ENCODE measurements at places on chromosomes 13 and 19. TPM values are rescaled to one million over a fixed set of nuclear protein-coding genes. Genes with fewer than 3 reads are reported as not detected.

SIAH3 gene
- total RNA-seq, result not detected

ZNF552 gene
- total RNA-seq, result 6.6 TPM

NUFIP1 gene
- total RNA-seq, result 6.3 TPM

ADGRE2 gene
- total RNA-seq, result 4.9 TPM

MEIS3 gene
- 6.6 TPM for total RNA-seq

SIGLECL1 gene
- not detected for total RNA-seq

ODAD3 gene
- 0.31 TPM for total RNA-seq

DOHH gene
- 8.4 TPM for total RNA-seq

FUT1 gene
- total RNA-seq, result 3.6 TPM

CYP4F8 gene
- total RNA-seq, result not detected
